Brain pericyte (primary cell): ENCODE measurements at places on chromosomes 6 and 20.

GRCh38 chr6:11969092-11969491, 43.0 kb upstream of the HIVEP1 start:
- no peak for DNase-seq

DNA sequence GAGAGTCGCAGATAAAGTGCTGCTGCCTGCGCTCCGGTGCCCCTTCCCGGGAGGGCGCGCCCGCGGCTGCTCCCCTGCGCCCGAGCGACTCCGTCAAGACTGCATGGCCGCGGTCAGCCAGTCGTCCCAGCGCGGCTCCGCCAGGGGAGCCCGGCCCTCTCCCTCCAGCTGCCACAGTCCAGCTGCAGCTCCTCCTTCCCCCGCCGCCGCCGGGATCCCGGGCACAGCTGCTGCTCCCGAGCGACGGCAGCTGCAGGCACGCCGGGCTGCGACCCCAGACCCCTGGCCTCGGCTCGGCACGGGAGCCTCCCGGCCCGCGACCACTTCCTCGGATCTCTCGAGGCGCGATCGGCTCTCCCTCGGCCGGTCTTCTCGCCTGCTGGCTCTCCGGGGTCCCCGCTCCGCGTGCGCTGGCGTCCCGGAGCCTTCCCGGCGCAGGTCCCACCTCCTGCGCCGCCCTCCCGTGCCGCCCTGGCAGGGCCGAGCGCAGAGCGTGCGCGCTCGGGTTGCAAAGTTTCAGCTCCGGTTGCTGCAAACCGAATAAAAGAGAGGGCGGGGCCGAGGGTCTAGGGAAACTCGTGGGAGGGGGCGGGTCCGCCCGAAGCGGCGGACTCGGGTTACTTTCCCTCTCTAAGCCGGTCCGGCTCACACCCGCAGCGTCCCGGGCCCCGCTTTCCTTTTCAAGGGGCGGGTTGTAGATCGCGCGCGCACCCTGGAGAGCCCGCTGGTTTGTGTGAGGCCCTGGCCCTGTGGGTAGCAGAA, at the start of gene CNKSR3:
Gene CNKSR3, minus strand, starts transcription at position 542 of the 762 bp plus-strand sequence. CDS start 571 bp downstream, outside the sequence.
- DNase-seq, result peak; percentile 91

DNA sequence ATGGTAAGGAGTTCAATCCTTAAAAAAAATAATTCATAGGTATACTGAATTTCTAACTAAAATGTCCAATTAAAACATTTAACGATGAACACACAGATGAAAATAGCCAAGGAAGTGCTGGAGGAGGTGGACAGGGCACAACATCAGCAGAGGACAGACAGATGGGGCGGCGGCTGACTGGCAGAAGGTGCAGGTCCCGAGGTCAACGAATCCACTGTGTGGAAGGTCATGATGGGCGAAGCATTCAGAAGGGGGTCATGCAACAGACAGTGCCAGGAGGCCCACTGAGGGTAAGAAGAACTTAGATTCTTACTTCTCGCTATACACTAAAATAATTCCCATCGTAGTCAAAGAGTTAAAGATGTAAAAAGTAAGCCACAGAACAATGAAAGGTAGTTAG, 34.2 kb upstream of the FRMD1 start:
- DNase-seq, result no peak

DNA sequence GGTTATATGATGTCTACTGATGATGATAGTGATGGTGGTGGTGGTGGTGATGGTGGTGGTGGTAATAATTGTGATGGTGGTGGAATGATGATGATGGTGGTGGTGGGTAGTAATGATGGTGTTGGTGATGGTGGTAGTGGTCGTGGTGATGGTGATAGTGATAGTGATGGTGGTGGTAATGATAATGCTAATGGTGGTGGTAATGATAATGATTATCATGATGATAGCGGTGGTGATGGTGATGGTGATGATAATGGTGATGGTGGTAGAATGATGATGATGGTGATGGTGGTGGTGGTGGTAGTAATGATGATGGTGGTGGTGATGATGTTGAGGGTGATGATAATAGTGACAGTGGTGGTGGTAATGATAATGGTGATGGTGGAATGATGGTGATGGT, 4.5 kb upstream of the LPA start:
- no peak for DNase-seq

DNA sequence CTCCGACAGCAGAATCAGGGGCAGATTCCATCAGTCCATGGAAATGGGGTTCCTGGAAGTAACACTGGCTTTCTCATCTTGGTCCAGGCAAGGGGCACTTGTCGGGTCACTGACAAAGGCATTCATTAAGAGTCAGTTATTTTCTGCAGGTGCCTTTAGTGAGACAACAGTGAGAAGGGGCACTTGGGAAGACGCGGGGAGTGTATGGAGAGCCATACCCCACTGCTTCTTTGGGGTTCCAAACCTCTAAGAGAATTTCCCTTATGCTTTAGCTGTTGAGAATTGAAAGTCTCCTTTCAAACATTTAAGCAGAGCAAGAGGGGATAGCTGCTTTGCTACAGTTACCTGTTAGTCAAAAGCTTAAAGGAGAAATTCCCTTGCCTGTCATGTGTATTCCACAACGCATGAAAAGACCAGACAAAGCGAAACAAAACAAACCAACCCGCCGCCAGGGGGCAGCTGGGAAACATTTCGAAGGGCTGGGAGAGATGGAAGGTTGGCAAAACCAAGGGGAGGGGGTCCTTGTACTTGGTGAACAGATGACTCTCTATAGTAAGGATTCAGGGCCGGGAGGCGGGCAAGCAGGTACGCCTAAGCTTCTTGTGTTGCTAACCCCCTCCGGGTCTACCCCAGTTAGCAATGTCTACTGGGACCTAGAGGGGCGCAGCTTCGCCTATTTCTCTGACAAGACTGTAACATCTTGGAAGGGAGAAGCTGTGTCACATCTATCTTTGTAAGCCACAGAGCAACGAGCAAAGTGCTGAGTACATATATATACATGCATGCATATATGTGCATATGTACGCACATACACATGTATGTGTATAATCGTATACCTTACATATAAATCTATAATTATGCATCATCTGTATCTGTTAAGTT, 474.9 kb upstream of the AGPAT4 start:
- no peak for DNase-seq

DNA sequence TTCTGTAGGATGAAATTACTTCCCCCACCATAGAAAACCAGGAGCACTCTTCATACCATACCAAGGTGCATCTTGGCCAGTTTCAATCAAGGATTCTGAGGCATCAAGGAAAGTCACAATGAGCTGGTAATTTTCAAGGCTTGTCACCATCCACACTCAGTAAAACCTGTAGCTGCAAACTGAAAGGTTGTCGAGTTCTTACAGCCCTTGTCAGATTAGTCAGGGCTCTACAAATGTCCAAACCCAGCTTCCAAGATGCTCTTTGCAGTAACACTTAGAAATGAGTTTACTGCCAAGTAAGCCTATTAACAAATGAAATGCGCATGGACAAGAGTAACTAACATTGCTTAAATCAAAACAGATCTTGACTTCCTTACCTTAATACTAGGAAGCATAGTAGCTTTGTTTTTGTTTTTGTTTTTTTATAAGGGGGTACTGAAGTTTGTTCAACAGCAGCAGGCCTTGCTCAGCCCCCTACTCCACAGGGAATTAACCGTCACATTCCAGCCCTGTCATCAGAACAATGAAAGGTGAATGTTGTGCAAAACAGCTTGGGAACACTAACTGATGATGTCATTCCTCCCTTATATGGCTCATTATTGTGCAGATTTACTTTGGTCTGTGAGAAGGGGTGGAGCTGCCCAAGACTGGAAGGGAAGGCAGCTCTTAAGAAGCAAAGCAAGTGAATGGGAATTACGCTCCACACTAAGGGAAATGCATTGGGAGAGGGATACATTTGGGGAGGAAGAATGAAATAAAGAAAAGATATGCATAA, 49.9 kb upstream of the TMEM30A start:
- DNase-seq, result no peak

GRCh38 chr20:40562031-40562430, 127.0 kb downstream of the MAFB start:
- DNase-seq, result no peak

DNA sequence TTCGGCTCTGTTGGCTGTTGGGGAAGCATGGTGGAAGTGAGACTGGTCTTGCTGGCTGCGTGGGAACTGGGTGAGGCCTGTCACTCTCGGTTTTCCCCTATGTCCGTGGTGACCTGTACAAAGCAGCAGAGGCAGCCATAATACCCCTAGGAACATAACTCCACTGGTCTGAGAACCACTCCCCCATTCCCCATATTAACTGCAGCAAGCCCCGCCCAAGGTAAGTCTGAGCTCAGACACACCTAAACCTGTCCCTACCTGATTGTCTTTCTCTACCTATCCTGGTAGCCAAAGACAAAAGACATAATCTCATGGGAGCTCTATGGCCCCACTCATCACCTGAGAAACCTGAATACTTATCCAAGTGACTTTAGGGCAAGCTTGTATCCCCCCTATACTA, 156.3 kb upstream of the PHACTR1 start:
- DNase-seq, result no peak

GRCh38 chr6:13336553-13336952, 8.2 kb upstream of the TBC1D7 start:
- peak; percentile 55 for DNase-seq

- DNase-seq, result no peak
Measured at GRCh38 chr20:33229843-33230242, 6.0 kb upstream of the BPIFA1 start.

DNA sequence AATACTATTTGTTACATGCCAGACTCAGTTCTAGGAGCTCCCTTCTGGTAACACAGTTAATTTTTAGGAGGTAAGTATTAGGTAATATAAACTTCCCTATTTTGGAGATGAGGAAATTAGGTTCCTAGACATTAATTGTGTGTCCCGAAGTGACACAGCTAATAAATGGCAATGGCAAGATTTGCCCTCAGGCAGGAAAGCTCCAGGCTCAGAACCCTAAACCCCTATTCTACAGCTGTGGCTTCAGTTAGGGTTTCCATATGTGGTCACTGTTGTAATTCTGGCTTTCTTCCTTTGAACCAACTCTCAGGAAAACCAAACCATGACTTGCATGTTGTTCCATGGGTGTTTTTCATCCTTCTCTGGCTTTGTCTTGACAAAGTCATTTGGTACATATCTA, 188.2 kb downstream of the PLCB1 start:
- DNase-seq, result no peak

- no peak for DNase-seq
Measured at GRCh38 chr20:21353236-21353635, 44.1 kb downstream of the NKX2-4 start.

GRCh38 chr6:157850030-157850429, 27.0 kb downstream of the SNX9 start:
- no peak for DNase-seq

DNA sequence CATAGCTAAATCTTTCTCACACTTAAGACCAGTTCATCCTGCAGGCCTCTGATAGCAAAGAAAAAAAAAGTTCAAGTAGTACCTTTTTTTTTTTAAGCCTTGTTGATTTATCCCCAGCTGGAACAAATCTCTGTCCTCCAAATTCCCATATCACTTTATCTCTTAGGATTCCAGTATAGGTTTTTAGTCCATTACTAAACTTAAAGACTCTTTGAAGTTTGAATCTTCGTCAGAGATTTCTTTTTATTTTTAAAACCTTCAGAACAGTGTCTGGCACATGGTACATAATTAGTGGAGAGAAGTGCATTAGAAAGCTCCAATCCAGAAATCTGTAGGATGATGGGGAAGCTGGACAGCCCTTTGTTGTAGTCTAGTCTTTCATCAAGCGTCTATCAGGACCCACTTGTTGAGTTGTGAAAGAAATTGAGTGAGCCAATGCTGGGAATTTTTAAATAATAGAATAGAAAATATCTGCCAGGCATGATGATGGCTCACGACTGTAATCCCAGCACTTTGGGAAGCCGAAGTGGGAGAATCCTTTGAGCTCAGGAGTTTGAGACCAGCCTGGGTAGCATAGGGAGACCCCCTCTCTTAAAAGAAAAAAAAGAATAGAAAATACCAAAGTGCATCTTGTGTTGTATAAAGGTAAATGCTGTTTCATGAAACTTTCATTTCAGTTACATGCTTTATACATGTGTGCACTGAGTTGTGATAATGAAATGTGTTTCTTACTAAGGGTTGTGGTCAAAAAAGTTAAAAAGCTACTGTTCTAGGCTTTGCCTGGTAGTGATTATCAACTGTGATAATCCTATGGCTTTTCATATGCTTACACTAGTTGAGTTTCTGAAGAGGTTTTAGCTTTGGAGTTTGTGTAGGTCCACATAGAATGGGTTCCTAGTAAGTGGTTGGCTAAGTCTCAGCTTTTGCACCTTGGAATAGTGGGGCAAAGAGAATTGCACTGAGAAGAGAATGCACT, 3.2 kb downstream of the NFYA start:
- no peak for DNase-seq

DNA sequence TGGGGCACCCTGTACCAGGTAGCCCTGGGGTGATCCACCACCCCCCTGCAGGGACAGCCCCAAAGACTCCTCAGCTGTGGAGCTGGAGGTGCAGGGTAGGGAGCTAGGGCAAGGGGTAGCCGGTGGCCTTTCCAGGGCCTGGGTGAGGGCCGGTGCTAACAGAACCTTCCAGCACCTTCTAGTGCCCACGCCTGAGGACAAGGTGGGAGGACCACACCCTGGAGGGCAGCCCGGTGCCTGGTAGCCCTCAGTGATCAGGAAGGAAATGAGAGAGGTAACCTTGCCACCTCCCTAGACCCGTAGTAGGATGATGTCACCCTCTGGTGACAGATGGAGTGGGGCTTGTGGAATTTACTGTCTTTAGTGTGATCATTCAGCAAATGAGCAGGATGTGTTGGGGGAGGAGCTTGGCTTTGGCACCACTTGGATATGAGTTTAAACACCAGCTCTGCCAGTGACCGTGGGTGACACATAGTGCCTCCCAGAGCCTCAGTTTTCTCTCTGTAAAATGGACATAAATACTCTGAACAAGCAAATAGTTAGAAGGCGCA, 187.7 kb downstream of the NFATC2 start:
- DNase-seq, result no peak

GRCh38 chr6:145929037-145929633, 35.0 kb downstream of the SHPRH start:
- DNase-seq, result peak; percentile 0

DNA sequence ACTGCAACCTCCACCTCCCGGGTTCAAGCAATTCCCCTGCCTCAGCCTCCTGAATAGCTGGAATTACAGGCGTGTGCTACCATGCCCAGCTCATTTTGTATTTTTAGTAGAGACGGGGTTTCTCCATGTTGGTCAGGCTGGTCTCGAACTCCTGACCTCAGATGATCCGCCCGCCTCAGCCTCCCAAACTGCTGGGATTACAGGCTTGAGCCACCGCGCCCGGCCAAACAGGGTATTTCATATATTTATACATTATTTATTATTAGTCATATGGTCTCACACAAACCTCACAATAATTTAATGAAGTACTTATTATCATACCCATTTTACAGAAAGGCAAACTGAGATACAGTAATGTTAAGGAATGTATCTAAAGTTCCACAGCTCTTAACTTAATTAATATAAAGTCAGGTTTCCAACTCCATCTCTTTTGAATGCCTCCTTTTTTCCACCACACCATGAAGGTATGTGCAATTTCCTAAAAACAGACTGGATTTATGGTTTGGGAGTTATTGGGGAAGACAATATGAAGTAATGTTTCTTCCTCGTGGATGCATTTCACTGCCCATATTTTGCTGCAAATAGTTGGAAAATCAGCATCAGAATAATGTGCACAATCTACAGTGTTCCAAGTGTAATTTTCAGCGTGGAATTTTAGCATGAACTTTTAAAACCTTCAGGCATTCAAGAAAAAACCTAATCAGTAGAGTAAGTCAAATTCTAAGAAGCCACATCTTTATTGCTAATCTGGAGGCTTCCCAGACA, 65.7 kb downstream of the ZMYND8 start:
- DNase-seq, result no peak

- DNase-seq, result no peak
Measured at GRCh38 chr20:1803932-1804501, 91.2 kb upstream of the SIRPA start.
